ENCODE measurements at places on chromosomes 7 and 10. TPM values are rescaled to one million over a fixed set of nuclear protein-coding genes. Genes with fewer than 3 reads are reported as not detected.

Gene NOD1
- 8.9 TPM for polyA plus RNA-seq

DNA sequence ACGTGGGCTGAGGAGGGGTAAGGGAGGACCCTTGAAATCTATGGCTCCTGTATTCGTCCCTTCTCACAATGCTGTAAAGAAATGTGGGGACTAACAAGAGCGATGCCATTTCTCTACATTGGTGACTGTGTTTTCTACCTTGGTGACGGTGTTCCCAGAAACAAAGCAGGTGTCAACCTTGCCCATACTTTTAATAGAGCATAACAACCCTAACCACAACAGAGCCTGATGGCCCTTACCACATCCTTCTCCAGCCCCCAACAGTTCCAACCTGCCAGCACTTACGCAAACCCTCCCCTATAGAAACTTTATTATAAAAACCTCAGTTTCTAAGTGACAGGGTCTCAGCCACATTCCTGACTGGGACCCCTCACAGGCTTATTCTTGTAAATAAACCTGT, 28.2 kb upstream of the ADCYAP1R1 start:
- DNase-seq: no peak

DNA sequence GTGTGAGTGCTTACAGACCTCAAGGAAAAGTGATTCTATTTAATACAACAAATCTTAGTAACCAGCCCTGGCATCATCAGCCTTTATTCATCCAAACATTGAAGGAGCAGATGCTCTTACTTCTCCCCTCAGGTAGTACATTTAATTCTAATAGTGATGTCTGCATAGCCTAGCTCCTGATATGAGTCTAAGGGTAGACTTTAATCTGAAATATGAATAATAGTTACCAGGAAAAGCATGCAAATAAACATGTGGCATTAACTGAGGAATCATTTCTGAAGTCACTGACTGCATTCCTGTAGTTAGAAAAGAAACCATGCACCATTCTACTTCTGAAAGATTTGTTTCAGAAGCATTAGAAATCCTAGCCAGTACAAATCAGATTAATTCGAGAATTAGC, 25.7 kb upstream of the LMBR1 start:
- no peak for DNase-seq

DNA sequence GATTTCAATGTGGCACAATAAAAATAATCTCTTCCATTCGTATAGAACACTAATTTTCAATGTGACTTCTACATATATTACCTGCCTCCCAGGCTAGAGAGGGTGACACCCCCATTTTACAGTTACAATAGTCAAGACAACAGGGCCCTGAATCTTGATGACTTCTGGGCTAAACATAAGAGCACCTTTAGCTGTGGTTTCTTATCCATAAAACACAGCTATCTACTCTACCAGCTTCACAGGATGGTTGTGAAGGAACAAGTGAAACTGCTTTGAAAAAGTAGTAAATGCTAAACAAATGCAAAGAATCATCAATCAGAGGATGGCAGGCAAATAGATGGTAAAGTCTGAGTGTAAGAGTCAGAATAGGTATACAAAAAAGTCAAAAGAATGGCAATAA, 3.6 kb upstream of the TLL2 start:
- DNase-seq: no peak

Gene EPHB6
- 22.4 TPM for polyA plus RNA-seq

GRCh38 chr10:703118-703517, 13.7 kb upstream of the DIP2C start:
- no peak for DNase-seq

All from right renal pelvis (tissue), 4 donors.